AG04449 (cell line): ENCODE measurements at places on chromosomes 5 and 9.

- no peak for DNase-seq
Observed at GRCh38 chr5:6184481-6184880, 193.9 kb downstream of the MED10 start.

GRCh38 chr5:7210549-7210948, 185.4 kb upstream of the ADCY2 start:
- DNase-seq = no peak

DNA sequence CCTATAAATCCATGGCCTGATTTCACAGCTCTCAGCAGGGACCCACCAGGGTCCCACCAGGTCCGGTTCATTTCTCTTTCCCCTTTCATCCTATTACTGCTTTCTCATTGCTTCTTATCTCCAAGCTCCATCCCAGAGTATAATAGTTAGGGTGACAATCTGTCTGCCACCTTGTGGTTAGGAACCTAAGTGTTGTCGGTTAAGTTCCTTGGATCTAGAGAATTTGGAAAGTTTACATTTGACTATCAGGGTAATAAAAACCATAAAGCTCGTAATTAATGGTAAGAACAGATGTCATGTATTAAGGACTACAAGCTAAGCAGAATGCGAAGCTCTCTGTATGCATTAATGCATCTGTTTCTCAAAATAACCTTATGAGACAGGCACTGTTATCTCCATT, 259.1 kb downstream of the SH3GL2 start:
- no peak for DNase-seq

DNA sequence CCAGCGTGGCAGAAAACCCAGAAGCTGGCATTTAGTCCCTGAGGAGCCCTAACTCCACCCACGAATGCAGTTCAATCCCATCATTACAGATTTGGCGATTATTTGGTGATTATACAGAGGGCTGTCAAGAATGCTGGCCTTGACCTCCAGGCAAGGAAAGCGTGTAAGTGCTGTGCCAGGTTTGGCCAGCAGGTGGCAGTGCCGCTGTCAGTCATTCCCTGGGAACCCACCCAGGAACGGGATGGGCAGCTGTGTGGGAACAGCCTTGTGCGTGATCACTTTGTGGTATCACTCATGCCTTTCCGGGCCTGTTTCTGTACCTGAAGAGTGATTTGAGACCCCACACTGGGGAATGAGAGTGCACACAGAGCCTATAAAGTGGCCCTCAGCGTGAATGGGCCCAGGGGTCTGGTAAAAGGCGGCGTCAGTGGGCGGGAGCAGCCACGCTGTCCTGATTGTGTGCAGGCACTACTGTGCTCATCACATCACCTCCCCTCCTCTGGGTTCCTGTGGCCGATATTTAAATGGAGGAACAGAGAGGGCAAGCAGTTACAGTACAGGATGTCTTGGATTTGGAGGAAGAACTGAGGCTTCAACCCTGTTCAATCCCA, 215.6 kb downstream of the ROR2 start:
- no peak for DNase-seq

DNA sequence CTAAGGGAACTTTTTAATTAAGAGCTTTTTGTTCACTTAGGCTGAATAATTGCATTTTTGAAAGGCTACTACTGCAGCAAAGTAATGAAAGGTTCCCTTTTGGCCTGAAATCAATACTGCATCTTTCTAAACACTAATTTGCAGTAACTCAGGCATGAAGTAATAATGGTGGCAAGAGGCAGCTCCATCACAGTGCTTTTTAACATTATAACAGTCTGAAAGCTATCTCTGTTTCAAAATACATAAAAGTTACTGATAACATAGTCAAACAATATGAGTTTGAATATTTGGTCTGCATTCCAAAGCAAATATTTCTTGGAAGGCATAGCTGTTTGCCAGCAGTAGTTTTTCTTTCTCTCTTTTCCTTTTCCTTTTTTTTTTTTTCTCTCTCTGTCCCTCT, 113.4 kb downstream of the FBN2 start:
- DNase-seq = no peak

- DNase-seq = no peak
Observed at GRCh38 chr9:91421128-91421765, 2.4 kb downstream of the NFIL3 start.

GRCh38 chr9:114602620-114603019, 8.5 kb upstream of the TMEM268 start:
- no peak for DNase-seq

- DNase-seq = no peak
Observed at GRCh38 chr5:45601424-45601823, 94.8 kb downstream of the HCN1 start.
